ENCODE measurements at places on chromosomes 12 and 14. TPM values are rescaled to one million over a fixed set of nuclear protein-coding genes. Genes with fewer than 3 reads are reported as not detected.

DNA sequence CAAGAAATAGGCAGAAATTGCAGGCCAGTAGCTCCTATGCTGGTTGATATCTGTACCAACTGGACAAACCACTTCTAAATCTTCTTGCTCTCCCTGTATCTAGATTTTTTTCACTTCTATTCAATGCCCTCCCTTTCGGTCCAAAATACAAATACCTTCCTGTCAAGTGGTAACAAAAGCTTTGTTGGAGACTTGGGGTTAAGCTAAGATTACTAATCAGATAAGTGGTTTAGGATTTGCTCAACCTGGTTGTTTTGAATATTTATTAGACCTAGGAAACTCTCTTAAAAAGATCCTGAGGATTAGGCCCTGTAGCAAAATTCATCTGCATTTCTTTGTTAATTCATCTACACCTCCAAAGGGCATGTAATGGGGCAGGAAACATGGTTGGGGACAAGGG lies 410.1 kb downstream of the NAV3 start:
- no peak for DNase-seq

- DNase-seq = no peak
These were observed 96.0 kb upstream of the PCED1B start for GRCh38 chr12:46983393-46983793.

DNA sequence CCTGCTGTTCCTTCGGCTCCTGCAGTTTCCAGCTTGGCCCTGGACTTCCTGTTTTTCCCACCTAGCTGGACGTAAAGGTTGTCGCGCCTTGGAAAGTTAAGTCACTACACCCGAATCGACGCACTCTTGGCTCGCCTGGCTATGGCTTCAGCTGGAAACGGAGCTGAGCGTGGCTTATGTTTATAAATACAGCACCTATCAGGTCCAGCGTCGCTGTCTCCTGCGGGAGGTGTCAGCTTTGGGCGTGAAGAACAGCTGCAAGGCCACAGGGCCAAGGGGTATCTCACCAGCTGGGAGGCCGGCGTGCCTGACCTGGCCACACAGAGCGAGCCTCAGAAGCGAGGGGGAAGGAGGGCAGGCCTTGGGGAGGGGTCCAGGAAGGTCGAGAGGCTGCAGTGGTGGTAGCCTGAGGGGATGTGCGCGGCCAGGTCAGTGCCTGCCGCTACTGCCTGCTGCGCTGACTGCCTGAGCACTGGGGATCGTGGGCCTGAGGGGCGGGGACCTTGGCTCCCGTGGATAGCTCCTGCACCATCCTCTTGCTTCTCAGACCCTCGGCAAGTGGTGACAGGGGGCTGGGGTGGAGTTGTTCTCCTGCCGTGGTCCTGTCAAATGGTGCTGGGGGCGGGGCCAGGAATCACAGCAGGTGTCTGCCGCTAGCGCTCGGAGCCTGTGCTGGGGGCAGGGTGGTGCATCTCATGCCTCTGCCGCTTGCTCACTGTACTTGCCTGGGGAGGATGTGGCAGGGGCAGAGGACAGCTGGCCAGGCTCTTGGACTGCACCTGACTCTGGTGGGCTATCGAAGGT lies 12.5 kb downstream of the PACS2 start:
- DNase-seq = no peak

DNA sequence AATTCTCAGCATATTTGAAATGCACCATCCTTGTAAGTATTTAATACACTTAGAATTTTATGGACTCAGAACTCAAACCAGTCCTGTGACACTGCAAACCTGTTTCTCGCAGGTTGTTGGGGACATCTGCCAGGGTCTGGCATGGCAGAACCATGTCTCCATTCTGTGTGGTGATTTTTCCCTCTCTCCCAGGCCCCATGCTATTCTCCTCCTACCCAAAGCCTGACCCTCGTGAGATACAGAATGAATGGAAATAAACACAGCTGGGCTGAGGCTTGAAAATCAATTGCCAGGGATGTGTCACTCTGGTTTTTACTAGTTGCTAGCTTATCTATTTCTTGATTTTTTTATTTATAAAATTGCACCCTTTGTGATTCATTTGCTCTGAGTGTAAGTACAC lies 19.8 kb downstream of the TPH2 start:
- no peak for DNase-seq

- DNase-seq = no peak
These were observed 8.6 kb downstream of the PLEKHH1 start for GRCh38 chr14:67541448-67542387.

- no peak for DNase-seq
These were observed 7.8 kb downstream of the GOLGA5 start for GRCh38 chr14:92801917-92802316.

GRCh38 chr12:61646639-61647038 lies 613.6 kb upstream of the USP15 start:
- no peak for DNase-seq

DNA sequence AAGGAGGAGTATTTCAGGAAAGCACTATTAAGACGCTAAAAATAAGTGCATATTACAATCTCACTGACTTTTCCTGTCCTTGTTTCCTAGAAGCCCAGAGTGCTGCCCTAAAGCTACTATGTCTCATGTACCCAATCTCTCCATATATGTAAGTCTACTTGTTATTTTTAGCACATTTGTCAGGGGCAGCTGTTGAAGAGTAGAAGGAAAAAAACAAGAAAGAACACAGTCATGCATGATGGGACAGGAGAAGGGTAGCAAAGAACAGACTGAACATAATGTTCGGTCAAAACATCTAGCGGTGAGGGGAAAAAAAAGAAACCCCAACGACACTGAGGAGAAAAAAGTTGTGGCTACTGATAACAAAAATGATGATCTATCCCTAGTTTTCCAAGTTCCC lies 14.3 kb downstream of the YBX3 start:
- peak; percentile 25 for DNase-seq

DNA sequence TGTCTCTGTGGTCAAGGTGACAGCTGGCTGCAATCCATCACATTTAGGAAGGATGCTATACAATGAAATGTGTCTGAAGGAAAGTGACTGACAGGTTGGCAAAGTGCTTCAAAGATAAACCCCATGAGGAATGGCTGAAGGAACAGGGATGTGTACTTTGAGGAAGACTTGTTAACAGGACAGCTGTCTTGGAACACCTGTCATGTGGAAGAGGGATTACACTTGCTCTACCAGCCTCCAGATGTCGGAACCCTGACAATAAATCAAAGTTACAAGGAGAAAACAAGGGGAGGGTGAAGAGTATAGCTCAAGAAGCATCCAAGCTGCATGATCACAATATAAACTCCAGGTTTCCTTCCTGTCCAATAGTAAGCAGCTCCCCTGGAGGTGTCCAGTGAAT lies 147.8 kb upstream of the TMCC3 start:
- DNase-seq = no peak

GRCh38 chr14:26088275-26088674 lies 509.6 kb downstream of the NOVA1 start:
- no peak for DNase-seq

DNA sequence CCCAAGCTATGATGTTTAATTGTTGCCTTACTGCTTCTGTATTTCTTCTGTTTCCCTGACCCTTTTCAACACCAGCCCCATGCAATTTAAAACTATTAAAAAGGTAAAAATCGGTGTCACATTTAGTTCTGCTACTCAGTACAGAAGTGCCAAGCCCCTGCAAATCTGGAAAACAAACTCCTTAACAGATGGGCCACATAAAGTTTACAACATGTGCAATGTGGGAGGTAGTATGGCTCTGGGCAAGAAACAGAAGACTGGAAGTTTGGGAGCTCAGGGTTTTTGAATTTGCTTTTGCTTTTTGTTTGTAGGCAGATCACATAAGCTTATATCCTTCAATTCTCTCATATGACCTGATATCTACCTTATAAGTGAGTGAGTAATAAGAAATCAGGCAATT lies 404.0 kb upstream of the ATP2B1 start:
- DNase-seq = no peak

DNA sequence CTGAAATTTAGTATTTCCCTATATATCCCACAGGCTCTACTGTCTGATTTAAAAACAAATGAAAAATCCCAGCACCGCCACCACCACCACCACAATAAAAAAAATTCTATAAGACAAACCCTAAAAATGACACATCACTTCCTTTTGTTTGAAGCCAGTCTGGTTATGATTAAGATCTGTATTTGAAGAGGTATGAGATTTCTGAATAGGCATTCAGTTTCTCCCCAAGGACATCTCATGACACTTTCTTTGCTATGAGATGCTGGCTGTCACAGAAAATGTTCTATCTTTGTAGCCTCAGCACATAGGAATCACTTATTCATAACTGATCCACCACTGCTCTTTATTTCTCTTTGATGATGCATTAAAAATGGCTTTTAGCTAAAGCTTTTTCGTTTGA lies 1071.0 kb downstream of the SLC6A15 start:
- DNase-seq = no peak

- peak; percentile 45 for DNase-seq
These were observed 7.2 kb downstream of the ALDH2 start for GRCh38 chr12:111773801-111774551.

- no peak for DNase-seq
These were observed 99.7 kb downstream of the FGD4 start for GRCh38 chr12:32499048-32499447.

DNA sequence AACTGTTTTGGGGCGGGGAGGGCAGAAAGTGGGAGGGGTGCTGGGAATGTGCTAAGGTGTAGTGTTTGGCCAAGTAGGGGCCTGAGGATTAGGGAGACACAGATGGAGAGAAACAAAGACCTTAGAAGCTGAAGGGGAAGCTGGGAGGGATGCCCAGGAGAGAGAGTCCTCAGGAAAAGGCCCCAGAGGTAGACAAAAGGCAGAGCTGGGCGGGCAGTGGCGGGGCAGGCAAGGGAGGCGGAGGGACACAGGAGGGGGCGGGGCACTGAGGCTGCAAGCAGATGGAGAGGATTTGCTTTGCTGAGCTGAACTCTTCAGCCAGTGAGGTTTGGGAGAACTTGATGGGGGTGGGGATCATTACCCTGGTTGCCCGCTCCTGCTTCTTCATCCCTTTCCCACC lies 2.8 kb downstream of the PTMS start:
- DNase-seq = no peak

DNA sequence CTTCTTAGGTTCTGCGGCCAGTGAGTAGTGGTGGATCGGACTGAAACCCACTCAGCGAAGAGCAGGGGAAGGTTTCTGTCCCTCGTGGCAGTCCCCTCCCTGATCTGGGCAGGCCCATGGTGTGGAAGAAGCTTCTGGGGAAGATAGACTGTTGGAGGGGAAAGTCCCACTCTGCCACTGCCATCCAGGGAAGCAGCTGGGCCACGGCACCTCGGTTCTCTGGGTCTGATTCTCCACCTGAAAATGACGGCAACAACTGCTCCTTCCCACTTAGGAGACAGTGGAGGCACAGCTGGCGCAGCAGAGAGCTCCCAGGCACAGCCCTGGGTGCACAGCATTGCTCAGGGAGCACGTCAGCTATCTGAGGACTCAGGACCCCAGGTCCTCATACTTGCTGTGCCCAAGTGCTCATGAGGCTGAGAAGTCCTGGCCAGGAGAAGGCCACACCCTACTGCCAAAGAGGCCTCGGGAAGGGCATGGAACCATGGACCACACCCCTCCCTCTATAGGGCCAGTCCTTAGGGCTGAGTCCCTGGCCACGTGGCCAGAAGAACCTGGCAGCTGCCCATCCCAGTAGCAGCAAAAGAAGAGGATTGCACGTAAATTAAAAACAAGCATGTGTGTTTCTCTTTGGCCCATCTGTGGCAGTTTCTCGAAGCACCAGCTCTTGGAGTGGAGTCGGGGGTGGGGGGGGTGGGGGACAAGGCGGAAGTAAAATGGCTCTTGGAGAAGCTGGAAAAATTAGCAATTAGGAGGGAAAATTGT lies 85.3 kb upstream of the BCL11B start:
- no peak for DNase-seq

DNA sequence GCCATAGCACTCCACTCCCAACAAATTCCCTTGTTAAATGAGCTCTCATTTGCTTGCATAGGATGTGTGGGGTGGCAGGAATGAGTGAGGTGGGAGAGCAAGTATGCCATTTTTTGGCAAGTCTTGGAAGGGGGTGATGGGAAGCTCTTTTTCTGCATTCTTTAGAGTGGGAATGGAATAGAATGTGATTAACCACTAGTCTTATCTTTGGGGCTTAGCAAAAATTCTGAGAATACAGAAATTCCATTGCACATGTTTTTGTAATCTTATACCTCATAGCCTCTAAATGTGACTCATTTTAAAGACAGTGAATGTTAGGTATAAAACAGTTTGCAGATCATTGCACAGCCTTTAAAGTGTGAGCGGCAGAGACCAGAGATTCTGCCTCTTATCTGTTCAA lies 28.4 kb upstream of the NEDD1 start:
- no peak for DNase-seq

DNA sequence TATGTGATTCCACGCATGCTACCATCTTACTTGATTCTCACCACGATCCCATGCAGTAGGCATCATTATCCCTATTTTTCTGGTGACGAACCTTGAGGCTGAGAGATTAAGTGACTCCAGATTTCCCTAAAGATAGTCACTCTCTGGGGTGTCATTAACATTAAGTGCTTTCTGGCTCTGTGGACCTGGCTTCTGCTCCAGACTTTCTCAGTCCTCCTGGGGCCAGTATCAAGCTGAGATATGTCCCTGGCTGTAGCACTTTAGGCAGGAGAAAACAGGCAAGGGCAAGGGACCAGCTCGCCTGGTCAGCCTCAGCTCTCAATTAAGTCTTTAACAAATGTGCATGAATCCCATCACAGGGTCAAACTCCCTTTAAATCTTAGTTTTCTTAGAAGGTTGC lies 38.3 kb upstream of the PRB2 start:
- no peak for DNase-seq

Gene NEK9
- 22.7 TPM for polyA plus RNA-seq

Gene CFAP251
- 0.26 TPM for polyA plus RNA-seq

Gene KRT78
- not detected for polyA plus RNA-seq

Gene ZFC3H1
- polyA plus RNA-seq = 34.9 TPM

Gene WASHC4
- polyA plus RNA-seq = 84.7 TPM

Gene HSPA2
- 0.36 TPM for polyA plus RNA-seq

Data from naive B cell (primary cell).